ENCODE measurements at places on chromosomes 3 and 15. TPM values are rescaled to one million over a fixed set of nuclear protein-coding genes. Genes with fewer than 3 reads are reported as not detected.

GRCh38 chr3:46663591-46664135 lies 29.8 kb downstream of the ALS2CL start:
- peak; percentile 24 for DNase-seq

DNA sequence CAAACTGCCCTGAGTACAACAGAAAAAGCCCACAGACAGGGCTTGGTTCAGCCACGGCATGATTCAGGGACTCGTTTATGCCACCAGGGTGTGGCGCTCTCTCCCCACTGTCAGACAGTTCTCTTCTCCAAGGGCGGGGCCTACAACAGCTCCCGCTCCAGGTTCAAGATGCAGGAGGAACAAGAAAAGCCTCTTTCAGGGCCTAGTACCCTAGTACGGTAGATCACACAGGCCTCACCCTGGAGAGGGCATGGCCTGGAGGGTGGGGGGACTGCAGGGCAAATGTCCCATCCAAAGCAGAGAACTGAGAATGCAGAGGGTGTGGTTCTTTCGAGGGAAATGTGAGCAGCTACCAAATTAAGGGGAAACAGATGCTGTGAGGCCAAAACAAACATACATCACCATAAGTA lies 12.0 kb downstream of the MESD start:
- peak; percentile 53 for DNase-seq

Gene MCTP2
- total RNA-seq = 6.6 TPM

DNA sequence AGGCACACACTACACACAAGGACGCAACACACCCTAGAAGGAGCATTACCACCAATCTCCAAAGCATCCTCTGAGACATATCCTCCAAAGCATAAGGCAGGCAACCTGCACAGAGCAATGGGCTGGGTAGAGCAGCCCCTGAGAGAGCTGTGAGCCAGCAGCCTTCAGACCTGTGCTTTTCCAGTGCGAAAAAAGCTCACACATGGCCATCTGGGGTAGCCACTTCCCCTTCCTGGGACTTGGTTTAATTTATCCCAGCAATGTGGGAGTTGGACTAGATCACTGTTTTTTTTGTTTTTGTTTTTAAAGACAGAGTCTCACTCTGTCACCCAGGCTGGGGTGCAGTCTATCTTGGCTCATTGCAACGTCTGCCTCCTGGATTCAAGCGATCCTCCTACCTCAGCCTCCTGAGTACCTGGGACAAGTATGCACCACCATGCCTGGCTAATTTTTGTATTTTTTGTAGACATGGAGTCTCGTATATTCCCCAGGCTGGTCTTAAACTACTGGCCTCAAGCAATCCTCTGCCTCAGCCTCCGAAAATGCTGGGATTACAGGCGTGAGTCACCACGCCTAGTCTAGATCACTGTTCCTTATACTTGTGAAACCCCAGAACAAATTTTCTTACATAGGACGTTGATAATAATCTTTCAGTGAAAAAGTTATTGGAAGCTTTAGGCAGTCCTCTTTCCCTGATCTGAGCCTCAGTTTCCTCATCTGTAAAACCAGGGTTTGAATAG lies 18.9 kb downstream of the PTPN23 start:
- DNase-seq = no peak

- DNase-seq = no peak
Measured at GRCh38 chr3:52302426-52303145, 13.5 kb upstream of the DNAH1 start.

GRCh38 chr3:144287001-144287400 lies 315.4 kb downstream of the DIPK2A start:
- DNase-seq = no peak

Gene GPR62
- not detected for total RNA-seq

All from heart left ventricle (tissue), 16 donors.